ENCODE measurements at places on chromosomes 4 and X. TPM values are rescaled to one million over a fixed set of nuclear protein-coding genes. Genes with fewer than 3 reads are reported as not detected.
A peak's percentile ranks its signal among the peaks of the same experiment; 100 is the strongest.

DNA sequence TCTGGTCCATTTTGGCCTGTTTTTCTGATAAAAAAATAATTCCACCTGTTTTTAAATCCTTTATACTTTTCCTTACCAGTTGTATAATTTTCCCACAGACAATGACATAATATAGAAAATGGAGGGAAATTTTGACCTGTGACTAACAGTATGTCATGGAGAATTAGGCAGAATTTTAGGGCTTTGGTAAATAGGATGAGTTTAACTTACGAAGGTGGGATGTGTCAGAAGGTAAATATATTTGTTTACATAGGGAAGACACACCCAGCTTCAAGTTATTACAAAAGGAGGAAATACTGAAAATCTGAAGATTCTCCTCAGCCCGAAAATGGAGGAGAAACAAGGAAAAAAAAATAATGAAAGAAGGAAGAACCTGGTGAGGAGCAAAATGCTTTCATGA is 64.6 kb upstream of the PPP3CA start:
- no peak for DNase-seq

DNA sequence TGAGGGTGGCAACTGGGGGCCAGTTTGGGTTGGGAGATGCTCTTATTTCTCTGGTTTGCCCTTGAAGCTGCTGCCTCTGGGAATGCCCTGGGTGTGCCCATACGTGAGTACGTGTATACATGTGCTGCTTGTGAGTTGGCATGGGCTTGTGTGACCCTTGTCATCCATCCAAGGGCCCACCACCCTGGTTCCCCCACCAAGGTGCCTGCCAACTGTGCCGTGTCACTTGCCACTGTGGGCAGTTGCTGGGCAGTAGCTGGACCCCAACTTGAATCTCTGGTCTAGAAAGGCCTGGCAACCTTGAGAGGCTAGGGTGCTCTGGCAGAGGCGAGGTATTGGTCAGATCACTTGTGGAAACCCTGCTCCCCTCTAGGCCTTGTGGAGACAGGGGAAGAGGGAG is 2.4 kb upstream of the HMGB3 start:
- no peak for DNase-seq

GRCh38 chrX:87895421-87895820 is 377.8 kb downstream of the KLHL4 start:
- no peak for DNase-seq

- DNase-seq, result peak; percentile 38
Measured at GRCh38 chr4:88158489-88159228, at the start of gene ABCG2. Gene ABCG2, minus strand, starts transcription at chr4:88158639. Its CDS starts 18,644 bp downstream, at chr4:88139995.

The SYTL4 gene
- total RNA-seq, result not detected

DNA sequence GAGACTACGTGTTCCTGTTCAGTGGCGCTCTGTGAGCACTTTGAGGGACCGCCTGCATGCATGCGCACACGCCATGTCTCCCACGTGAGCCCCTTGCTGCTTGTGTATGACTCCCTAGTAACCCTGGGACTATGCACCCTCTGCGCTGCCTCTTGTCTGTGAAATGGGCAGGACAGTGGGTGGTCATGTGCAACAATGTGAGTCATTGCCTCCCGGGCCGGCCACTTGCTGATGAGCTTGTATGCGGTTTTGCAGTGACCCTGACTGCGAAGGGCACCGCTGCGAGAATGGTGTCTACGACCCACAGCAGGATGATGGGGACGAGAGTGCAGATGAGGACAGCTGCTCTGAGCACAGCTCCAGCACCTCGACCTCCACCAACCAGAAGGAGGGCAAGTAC is 61.4 kb downstream of the TNIP2 start:
- no peak for DNase-seq

DNA sequence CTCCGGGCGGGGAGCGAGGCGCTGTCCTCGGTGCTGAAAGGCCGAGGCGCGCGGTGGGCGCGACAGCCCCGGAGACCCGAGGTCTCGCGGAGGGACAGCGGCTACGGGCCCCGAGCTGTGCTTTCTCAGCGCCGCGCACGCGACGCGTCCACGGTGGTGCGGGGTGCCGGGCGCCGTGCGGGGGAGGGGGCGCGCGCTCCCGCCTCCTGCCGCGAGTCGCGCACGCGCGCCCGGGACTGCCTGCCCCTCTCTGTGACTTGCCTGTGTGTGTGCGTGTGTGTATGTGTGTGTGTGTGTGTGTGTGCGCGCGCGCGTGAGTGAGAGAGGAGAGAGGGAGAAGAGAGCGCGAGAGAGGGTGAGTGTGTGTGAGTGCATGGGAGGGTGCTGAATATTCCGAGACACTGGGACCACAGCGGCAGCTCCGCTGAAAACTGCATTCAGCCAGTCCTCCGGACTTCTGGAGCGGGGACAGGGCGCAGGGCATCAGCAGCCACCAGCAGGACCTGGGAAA is at the start of gene GRIA2:
Gene GRIA2 (plus strand): TSS at position 358 of the 511 bp plus-strand sequence. CDS start 315 bp downstream, outside the sequence.
- DNase-seq, result peak; percentile 64

The RELL1 gene
- total RNA-seq, result 90.9 TPM

GRCh38 chr4:52982255-52982945 is 120.3 kb downstream of the RASL11B start:
- no peak for DNase-seq

DNA sequence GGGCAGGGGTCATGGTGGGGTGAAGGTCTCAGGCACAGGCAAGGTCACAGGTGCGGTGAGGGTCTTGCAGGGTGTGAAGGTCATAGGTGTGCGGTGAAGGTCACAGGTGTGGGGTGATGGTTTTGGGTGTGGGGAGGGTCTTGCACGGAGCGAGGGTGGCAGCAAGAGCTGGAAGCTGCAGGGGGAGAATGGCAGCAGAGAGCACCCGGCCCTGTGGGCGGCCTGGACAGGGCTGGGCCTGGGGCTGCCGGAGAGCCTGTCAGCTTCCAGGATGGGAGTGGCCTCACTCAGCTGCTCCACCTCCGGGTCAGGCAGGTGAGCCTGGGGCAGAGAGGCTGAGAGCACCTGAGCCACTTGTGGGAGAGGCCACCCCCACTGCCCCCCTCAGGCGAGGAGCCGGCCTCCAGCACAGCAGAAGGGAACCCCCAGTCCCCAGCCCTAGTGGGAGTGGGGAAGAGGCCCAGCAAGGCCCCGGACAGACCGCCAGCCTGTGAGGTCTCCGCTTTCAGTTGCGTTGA is 1.5 kb downstream of the MSANTD1 start:
- DNase-seq, result no peak

- DNase-seq, result no peak
Measured at GRCh38 chr4:8652181-8653078, 59.9 kb downstream of the CPZ start.

The GPAT3 gene
- total RNA-seq, result 2.6 TPM

- no peak for DNase-seq
Measured at GRCh38 chrX:37627602-37628001, 56.1 kb downstream of the LANCL3 start.

- no peak for DNase-seq
Measured at GRCh38 chr4:179268791-179269190, 1826.6 kb upstream of the AGA start.

The TMEM31 gene
- total RNA-seq, result not detected

- peak; percentile 2 for DNase-seq
Measured at GRCh38 chrX:137425986-137426385, 139.9 kb upstream of the ZIC3 start.

The SH3D19 gene
- total RNA-seq, result 4.7 TPM

The TSR2 gene
- total RNA-seq, result 27.8 TPM

GRCh38 chr4:110620691-110621327 is 2.1 kb downstream of the PITX2 start:
- DNase-seq, result peak; percentile 87

DNA sequence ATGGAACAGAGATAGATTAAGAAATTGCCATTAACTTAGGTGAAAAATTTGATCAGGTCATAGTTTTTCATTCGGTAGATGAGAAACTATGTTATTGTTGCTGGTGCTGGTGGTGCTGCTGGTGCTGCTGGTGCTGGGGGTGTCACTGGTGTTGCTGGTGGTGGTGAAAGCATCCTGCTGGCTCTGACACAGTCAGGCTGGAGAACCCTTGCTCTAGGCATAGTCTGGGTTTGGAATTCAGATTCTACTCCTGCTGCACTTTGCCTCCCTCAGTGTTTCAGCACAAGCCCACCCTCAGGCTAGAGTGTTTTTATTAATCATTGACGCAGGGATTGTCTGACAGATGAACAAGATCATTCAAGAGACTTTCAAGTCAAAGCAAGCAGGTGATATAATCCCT is 80.2 kb downstream of the USP46 start:
- no peak for DNase-seq

GRCh38 chr4:157521906-157522305 is 301.4 kb downstream of the GRIA2 start:
- no peak for DNase-seq

The KIT gene
- total RNA-seq, result 0.12 TPM

- DNase-seq, result peak; percentile 2
Measured at GRCh38 chr4:175106301-175106700, 188.1 kb downstream of the ADAM29 start.

The KLKB1 gene
- total RNA-seq, result not detected

GRCh38 chr4:150354214-150354796 is 227.6 kb upstream of the MAB21L2 start:
- DNase-seq, result no peak

GRCh38 chr4:95363966-95364365 is 184.8 kb downstream of the UNC5C start:
- no peak for DNase-seq

GRCh38 chrX:130636277-130636676 is 234.5 kb downstream of the RBMX2 start:
- DNase-seq, result peak; percentile 27

DNA sequence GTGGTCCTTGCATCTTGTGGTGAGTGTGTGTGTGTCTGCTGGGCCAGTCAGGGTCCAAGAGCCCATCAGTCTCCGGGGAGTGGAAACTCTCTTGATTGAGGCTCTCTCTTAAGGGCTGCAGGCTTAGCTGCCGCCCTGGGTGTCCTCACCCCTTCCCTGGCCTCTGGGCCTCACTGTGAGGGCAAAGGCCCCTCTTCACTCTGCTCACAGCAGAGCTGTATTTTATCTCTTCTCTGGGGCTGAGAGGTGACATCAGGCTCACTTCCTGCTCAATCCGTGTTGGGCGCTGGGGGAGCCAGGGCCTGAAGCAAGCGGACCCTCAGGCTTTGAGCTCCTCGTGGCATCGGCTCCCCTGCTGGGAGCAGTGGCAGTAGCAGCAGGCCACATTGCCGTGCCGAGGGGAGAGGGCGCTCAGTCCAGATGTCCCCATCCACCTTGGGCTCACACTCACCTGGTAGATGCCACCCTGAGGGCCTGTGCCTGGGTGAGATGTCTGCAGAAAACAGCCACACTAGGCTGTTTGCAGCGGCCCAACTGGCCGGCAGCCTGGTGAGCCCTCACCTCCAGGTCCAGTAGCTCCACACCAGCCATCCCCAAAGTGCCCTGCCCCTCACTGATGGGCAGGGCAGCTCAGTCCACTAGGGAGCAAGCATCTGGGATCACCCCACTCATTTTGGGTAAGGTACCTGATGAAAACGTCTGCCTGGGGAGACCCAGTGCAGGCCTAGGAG is 24.7 kb upstream of the PRPS1 start:
- DNase-seq, result no peak

The UGT8 gene
- total RNA-seq, result 27.6 TPM

The CTAG2 gene
- 4.2 TPM for total RNA-seq

DNA sequence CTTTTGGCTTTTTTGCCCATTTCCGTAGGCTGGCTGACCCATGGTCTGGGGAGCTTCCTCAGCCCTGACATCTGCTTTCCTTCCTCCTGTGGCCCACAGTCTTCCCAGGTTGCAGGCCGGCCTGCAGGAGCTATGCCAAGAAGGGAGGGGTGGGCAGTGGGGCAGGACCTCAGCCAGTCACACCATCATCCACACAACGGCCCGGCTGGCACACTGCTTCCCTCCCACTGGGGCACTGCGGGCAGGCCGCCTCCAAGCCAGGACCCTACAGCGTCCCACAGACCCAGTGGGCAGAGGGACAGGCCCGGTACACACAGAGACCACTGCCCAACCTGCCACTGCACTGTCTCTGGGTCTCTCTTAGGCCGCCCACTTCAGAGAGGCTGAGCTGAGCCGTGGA is 38.0 kb downstream of the CTBP1 start:
- DNase-seq, result no peak

GRCh38 chr4:107579099-107579498 is 140.9 kb downstream of the PAPSS1 start:
- DNase-seq, result peak; percentile 47

GRCh38 chr4:88219099-88219498 is 60.7 kb upstream of the ABCG2 start:
- DNase-seq, result peak; percentile 23

DNA sequence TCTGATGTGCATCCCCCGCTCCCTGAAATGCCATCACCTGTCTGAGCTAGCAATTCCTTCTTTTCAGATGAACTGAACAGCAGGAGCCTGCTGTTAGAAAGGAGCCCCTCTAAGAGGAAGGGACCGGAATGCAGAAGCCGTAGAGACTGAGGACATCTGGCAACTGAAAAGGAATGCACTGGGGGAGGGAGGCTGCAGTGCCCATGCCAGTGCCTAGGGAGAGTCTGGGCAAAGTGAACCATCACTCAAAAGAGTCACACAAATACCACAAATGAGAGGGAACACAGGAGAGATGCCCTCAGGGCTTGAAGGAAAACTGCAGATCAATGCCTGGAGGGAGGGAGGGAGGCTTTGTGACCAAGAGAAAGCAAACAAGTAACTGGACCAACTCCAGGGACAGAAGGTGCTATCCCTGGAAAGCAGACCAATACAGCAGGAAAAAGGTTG is 93.9 kb upstream of the CBR4 start:
- no peak for DNase-seq

The FOXR2 gene
- not detected for total RNA-seq

- DNase-seq, result no peak
Measured at GRCh38 chr4:5470318-5471198, 237.8 kb downstream of the EVC2 start.

DNA sequence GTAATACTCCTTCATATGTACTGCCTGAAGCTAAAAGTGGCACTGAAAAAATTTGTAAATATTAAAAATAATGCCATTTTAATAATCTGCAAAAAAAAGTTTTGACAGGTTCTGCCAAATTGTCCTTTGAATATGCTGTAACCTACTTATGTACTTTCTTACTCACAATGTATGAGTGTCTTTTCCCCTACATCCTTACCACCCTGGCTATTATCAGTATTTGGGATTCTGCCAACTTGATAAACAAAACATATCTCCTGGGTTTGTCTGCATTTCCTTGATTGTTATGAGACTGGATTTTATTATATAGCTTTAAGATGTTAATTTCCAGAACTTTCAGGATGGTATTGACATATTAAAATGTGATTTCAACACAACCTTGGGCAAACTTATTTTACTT is 187.9 kb downstream of the CHM start:
- no peak for DNase-seq

- DNase-seq, result no peak
Measured at GRCh38 chr4:138992676-138993075, 22.9 kb upstream of the NOCT start.

The RAB33A gene
- not detected for total RNA-seq

GRCh38 chrX:32530802-32531403 is 680.4 kb downstream of the DMD start:
- DNase-seq, result peak; percentile 66

- no peak for DNase-seq
Measured at GRCh38 chrX:45712067-45712466, 511.4 kb upstream of the DIPK2B start.

DNA sequence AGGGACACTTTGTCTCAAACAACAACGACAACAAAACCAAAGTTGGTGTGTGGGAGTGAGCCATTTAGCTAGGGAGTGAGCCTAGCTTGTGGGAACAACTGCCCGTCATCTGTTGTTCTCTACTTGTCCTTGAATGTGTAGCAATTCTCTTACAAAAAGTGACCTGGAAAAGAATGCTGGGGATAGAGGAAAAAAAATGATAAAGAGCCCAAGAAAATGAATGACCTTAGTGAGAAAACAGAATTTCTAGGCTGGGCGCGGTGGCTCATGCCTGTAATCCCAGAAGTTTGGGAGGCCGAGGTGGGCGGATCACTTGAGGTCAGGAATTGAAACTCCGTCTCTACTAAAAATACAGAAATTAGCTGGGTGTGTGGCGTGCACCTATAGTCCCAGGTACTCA is 19.6 kb downstream of the SEPTIN6 start:
- DNase-seq, result no peak
